Naive B cell (primary cell): ENCODE measurements at places on chromosomes 3 and 15. TPM values are rescaled to one million over a fixed set of nuclear protein-coding genes. Genes with fewer than 3 reads are reported as not detected.

Gene B3GNT5
- polyA plus RNA-seq: not detected

- DNase-seq: no peak
These were observed 133.6 kb downstream of the TMEM108 start for GRCh38 chr3:133171831-133172230.

GRCh38 chr15:48965972-48966371 lies 2.3 kb upstream of the SHC4 start:
- DNase-seq: no peak

GRCh38 chr3:157376603-157377300 lies 59.9 kb upstream of the PTX3 start:
- no peak for DNase-seq
